ENCODE measurements at places on chromosomes 16 and 17.

DNA sequence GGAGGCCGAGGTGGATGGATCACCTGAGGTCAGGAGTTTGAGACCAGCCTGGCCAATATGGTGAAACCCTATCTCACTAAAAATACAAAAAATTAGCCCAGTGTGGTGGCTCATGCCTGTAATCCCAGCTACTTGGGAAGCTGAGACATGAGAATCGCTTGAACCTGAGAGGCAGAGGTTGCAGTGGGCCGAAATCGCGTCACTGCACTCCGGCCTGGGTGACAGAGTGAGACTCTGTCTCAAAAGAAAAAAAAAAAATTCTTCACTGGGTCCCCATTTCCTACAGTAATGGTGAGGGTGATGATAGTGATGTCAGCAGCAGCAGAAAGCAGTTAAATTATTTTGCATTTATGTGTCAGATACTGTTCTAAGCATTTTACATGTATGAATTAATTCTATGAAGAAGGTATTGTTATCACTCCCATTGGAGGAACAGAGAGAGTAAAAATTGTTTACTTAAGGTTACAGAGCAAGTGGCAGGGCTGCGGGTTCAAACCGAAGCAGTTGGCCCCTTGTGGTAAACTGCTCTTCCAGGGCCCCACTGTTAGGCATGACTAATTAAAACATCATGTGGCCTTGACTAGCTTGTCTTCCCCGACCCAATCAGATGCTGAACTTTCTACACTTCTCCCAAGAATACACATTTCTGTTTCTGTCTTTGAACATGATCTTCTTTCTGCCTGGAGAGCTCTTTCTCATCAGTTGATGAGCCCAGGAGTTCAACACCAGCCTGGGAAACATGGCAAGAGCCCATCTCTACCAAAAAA lies 45.8 kb downstream of the STAT3 start:
- DNase-seq, result no peak

- no peak for DNase-seq
These were observed 17.4 kb upstream of the BRD7 start for GRCh38 chr16:50386139-50386538.

- DNase-seq, result no peak
These were observed 117.7 kb downstream of the ZNF778 start for GRCh38 chr16:89334988-89335802.

DNA sequence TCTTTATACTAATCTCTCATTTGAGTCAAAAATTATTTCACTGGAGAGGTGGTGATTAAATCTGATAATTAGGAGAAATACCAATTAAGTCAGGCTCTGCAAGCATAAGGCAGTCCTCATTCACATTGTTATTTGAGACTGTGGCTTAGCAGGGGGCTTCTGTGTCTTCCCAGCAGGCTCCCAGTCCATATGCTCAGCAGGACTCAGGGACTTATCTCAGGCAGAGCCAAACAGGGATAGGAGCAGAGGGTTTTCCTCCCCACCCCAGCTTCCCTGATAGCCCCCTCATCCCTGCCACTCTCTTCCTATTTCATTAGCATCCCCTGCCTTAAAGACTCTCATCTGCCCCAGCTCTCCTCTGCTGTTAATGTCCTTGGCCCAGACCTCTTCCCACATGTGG lies 104.3 kb upstream of the DNAH9 start:
- DNase-seq, result no peak

DNA sequence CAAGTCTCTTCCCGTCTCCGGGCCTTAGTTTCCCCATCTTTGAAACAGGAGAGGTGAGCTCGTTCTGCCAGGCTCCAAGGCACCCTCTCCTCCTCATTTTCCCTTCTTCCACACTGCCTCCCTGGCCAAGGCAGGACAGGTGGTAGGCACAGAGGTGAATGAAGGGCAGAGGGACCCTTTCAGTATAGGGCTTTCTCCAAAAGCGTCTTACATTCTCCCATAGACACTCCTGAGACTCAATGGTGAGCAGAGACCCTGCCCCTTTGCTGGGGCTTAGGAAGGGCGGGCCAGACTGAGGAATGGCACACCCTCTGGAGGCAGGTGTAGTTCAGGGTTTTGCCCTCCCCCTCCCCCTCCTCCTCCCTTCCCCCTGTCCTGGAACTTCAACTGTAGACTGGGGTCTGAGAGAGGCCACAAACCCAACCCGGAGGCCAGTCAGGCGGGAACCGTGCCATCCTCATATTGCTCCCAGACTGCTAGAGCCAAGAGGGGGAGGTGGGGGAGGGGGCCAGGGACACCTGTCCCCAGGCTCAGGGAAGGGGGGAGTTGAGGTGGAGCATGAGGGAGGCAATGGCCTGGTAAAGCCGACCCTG lies 1.9 kb downstream of the PLEKHH3 start:
- no peak for DNase-seq

DNA sequence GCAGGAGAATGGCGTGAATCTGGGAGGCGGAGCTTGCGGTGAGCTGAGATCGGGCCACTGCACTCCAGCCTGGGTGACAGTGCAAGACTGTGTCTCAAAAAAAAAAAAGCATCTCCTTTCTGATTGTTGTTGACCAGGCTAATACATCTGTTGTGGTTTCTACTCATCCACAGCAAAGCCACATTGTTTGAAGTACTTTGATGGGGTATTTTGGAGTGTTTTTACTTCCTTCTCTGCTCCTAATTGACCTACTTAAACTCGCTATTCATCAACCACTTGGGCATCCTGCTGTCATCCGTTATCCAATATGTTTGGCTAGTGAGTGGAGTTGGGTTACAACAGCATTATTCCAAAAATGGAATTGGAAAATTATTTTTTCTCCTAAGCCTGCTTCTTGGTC lies 3.5 kb upstream of the CDC27 start:
- DNase-seq, result no peak

DNA sequence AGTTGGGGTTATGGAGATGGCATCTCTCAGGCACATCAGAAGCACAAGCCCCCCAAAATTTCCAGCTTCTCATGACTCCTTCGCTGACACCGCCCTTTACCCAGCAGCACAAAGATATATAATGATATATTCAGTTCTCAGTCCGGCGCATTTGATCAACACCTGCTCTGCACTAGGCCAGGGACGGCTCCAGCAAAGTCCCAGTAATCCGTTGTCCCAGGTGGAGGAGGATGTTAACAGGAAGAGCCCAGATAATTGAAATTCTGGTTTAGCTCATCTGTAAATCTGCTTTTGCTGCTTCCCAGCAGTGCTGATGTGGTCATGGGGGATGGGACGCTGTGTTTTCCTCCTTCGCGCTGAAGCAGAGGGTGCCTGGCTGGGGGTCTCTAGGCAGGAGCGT lies 131.5 kb downstream of the OR1D5 start:
- DNase-seq, result no peak

DNA sequence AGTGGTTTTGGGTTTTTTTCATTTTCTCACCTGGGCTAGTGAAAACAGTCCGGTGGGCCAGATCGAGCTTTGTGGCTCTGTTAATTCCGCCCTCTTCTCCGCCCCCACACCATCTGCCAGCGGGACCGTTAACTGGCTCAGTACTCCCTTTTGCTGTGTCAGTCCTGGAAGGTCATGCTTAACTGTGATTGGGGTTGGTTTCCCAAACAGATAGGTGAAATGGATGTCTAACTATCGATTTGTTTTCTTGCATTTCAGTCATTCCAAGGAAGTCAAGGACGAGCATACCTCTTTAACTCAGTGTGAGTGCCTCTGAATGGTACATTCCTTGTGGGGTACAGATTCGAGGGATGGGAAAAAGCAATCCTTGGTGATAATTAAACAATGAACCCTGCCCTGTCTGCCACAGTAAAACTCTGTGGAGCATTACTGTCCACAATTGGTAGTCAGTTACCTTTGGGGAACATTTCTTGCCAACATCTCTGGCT lies 56.7 kb downstream of the YPEL2 start:
- no peak for DNase-seq

- DNase-seq, result peak; percentile 28
These were observed 171.4 kb upstream of the DYNLRB2 start for GRCh38 chr16:80369138-80369958.

DNA sequence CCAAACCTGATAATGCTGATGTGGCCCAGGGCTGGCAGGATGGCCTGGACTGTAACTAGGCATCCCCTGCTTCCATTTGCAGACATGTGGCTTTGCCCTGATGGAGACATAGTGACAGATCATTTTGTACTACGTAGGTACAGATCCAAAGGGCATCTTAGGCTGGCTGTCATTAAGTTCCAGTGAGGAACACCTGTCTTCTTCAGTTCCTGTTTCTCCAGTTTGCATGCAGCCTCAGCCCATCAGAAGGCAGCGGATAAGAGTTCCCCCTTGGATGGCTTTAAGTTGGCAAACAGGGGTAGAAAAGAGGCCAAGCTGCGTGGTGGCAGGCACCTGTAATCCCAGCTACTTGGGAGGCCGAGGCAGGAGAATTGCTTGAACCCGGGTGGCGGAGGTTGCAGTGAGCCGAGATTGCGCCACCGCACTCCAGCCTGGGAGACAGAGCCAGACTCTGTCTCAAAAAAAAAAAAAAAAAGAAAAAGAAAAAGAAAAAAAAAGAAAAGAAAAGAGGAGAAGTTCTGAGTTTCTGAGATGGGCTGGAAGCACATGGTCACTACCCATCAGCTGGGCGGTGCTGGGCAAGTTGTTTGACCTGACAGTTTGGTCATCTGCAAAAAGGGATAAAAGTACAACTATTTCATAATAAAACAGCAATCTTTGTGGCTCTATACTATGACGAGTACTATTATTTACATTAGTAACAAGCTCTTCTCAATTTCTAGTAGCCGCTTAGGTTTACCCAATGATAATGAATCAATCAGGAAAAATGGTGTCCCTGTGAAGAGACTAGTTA lies 42.7 kb downstream of the CPPED1 start:
- DNase-seq, result no peak

DNA sequence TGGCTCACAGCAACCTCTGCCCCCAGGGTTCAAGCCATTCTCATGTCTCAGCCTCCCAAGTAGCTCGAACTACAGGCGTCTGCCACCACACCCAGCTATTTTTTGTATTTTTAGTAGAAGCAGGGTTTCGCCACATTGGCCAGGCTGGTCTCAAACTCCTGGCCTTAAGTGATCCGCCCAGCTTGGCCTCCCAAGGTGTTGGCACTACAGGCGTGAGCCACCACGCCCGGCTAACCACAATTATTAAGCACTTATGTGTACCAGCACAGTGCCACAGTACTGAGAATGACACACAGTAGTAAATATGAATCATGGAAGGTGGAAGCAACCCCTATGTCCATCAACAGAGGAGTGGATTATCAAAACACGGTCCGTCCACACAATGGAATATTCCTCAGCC lies 49.8 kb downstream of the COTL1 start:
- no peak for DNase-seq

- no peak for DNase-seq
These were observed 4.4 kb downstream of the NTAN1 start for GRCh38 chr16:15051387-15051951.

DNA sequence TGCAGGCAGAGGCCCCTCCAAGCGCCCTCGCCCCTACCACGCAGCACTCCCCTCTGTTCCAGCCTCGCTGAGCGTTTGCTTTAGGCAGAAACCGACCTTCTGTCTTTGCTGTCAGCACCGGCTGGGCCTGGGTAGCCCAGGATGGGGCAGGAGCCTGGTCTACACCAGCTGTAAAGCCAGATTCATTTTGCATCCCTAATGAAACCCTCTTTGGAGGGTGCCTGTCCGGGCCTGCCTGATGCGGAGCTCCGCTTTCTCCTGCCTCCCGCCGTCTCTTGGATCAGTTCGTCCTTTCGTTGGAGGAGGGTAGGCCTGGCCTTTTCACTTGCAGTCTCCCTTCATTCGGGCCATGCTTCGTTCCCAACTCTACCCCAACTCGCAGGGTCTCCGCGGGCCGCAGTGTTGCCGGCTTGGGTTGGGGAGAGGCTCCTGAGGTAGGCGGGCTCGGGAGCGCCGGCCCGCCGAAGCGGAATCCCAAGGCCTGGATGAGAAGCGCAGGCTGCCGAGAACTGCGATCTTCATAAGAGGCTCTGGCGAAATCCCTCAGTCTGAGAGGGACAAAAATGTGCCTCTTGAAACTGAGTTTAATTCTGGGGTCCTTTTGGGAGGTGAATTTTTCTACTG lies 4.8 kb upstream of the HOXB8 start:
- DNase-seq, result no peak

GRCh38 chr17:81966343-81967243 lies 5.6 kb upstream of the NOTUM start:
- no peak for DNase-seq

DNA sequence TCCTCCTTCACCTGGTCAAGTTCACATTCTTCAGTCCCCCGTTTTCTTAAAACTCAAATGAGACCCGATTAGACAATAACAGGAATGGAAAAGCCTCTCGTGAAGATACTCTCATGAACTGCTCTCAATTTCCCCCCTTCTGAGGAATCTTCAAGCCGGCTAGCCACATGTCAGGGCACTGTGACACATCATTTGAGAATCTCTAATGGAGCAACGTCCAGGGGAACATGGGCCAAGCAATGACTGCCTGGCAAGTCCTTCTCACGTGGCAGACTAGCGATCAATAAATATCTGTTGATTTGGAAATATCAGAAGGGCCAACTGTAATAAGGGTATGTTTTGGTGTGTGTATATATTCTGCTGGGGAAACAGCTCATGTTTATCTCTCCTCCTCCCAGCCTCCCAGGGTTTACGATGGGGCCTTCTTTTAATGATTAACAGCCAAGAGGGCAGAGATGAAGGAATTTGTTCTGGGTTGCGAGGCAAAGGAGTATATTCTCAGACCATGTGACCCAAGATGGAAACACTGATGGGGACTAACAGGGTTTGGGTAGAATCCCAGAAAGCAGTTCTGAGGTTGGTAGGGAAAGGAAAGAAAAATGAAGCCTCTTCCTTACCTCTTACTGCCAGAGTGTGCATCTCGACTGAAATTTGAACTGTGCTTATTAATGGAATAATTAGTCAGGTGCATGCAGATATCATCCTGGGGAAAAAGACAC lies 21.4 kb downstream of the TTLL6 start:
- peak; percentile 35 for DNase-seq

GRCh38 chr17:2724784-2725164 lies 13.2 kb upstream of the CLUH start:
- DNase-seq, result no peak

GRCh38 chr17:7995724-7996123 lies 6.7 kb upstream of the GUCY2D start:
- no peak for DNase-seq

DNA sequence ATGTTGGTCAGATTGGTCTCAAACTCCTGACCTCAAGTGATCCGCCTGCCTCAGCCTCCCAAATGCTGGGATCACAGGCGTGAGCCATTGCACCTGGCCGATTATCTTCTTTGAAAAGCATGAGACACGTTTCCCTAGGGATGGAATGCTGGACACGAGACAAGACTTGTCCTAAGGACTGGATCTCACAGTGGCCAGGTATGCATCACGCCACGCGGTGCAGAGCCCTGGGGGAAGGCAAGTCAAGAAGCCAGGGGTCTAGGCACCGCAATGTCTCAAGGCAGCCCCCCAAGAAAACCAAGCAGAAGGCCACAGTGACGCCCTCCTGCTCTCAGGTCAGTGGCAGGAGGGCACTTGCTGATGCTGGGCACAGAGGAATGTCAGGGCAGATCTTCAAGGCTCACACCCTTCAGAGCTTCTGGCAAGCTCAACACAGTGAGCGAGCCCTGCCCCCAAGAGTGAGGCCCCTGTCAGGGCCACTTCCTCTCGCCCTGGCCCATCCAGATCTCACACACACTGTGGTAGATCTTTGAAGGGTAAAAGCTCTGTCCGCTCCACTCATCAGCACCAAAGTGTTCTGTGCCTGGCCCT lies 134.7 kb downstream of the ZNF778 start:
- no peak for DNase-seq

- DNase-seq, result no peak
These were observed 14.0 kb downstream of the LDHD start for GRCh38 chr16:75102595-75102994.

GRCh38 chr16:87051526-87052320 lies 265.5 kb downstream of the C16orf95 start:
- DNase-seq, result no peak

GRCh38 chr17:17447264-17447663 lies 29.5 kb upstream of the MED9 start:
- DNase-seq, result no peak

- no peak for DNase-seq
These were observed 40.2 kb upstream of the METTL16 start for GRCh38 chr17:2551928-2552327.
